ENCODE measurements at places on chromosomes 16 and 17.

GRCh38 chr17:36142235-36142634 is 34.2 kb downstream of the TBC1D3B start:
- no peak for DNase-seq

GRCh38 chr16:88619859-88620815 is 18.2 kb upstream of the IL17C start:
- no peak for DNase-seq

DNA sequence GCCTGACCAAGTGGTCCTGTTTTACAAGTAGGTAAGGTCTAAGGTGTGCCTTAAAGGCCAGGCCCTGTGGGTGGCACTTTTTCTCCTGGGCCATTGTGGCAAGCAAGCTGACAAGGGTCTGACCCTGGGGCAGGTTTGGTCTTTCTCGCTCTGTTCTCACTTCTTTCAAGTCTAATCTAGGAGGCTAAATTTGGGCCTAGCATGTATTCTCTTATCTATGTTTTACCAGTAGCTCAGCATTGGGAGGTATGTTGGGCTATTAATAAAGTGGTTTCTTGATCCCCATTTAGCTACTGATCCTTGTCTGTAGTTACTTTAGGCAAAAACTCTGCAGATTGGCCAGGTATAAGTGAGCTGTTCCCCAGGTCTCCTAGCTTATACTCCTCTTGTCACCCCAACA is 77.7 kb downstream of the DNAH3 start:
- DNase-seq, result no peak

GRCh38 chr16:29705030-29705429 is 26.1 kb downstream of the QPRT start:
- DNase-seq, result no peak

DNA sequence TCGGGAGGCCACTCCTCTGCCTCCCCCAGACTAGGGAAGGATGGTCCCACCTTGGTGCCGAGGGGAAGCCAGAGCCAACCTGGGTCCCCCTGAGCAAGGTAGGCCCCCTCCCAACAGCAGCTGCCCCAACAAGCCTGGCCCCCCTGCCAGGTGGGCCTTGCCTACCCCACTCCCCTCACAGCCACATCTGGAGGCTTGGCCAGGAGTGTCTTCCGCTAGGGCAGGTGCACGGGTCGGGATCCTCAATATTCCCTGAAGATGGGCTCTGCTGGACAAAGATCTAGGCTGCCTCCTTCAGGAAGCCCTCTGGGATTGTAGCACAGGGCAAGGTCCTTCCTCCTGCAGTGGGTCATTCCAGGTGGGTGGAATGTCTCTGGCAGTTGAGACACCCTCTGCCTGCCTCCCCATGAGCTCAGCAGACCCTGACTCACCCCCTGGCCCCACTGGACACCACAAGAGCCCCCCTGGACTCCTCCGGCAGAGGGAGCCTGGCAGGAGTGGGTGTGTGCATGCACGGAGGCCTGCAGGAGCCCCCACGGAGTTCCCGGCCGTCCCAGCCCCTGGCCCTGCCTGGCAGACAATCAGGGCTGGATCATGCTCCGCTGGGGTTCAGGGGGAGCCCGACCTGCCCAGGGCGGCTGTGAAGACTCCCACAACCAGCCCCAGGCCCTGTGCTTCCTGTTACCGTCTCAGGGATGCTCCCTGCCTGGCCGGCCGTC is 435 bp downstream of the C1QTNF8 start:
- DNase-seq, result no peak

DNA sequence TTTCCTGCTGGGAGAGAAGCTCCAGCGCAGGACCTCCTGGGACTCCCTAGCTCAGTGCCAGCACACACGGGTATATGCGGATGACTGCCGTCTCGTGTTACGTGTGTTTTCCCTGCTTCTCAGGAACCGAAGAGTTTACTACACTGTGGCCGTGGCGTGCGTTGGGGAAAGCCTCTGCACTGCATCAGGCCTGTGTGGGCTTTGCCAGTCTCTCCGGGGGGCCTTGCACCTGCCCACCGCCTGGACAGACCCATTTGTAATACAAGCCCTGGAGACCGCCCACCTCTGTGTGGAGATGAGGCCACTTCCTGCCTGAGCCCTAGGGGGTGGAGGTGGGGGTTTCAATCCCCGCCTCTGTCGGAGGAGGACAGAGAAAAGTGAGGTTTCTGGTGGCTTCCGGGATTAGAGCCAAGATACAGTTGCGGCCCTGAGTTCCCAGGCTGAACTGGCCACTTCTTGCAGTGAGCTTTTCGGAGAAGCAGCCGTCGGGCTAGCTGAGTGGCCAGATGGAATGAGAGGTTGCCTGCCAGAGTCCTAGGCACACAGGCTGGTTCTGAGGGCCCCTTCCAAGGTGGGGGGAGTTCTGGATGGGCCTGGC is 43.4 kb upstream of the GSE1 start:
- DNase-seq, result peak; percentile 53

DNA sequence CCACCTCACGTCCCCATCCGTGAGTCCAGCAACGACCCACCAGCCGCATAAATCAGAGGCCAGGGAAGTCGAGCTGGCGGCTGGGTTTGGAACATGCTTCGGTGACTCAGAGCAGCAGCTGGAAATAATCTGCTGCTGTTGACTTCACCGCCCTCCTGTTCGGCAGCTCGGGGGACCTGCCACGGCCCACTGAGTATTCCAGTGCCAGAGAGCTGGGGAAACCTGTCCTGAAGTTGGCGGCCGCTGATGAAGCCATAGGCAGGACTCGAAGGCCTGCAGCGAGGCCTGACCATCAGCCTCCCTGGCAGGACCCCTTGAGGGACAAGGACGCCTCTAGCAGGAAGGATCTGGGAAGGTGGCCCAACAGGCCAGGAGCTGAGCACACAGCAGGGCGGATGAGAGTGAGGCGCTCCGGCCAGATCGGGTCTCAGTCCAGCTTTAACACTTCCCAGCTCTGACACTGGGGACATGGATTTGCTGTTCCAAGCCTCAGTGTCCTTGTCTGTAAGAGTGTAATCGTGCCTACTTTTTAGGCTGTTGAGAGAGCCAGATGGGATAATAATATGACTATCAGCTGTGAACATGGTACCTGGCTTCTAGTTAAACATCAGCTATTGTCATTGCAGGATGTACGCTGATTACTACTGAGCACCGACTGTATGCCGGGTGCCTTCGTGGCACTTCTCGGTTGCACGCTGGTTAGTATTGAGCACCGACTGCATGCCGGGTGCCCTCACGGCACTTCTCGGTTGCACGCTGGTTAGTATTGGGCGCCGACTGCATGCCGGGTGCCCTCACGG is 50.4 kb upstream of the CIBAR2 start:
- DNase-seq, result peak; percentile 84

DNA sequence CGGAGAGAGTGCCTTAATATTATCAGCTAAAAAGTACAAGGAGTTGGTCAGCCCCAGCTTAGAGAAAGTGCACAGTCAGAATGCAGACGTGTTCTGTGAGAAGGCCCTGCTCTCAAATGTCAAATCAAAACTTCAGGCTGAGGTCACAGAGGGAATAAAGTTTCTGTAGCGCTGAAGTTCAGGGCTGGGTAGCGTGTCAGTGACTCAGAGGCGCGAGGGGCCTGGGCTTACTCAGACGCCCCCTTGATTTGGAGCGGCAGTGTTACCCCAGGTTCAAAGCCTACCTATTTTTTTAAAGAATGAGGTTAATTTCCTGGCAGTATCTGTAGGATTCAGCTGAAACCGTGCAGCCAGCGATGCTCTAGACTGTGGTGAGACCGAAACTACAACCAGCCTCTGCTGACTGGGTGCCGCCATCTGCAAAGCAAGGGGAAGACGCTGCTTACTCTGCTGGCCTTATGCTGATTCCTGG is 4.8 kb downstream of the CIAO3 start:
- peak; percentile 8 for DNase-seq

DNA sequence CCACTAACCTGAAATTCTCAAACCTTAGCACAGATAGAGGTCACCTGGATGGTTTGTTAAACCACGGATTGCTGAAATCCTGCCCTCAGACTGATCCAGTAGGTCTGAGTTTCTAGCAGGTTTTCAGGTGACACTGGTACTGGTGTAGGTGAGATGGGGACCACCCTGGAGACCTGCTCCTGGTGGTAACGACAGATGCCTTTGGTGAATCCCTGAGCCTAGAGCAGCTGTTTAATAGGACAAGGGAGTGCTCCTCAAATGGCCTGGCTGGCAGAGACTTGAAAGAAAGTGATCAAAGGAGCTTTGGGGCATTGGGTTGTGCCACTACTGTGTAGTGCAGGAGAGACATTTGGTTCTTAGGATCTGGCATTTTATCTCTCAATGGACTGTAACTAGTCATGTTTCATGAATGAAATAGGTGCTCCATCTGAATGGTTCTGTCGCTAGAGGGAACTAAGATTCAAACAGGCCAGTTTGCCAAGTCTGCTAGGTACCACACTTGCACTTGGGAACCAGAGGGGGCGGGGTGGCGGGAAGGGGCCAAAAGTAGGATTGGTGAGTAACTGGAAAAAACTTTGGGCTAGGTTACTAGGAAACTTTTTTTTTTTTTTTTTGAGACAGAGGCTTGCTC is 2.9 kb upstream of the IFI35 start:
- DNase-seq, result no peak
